ENCODE measurements at places on chromosomes 2 and 18.

GRCh38 chr2:190031969-190032618 lies 30.4 kb downstream of the MSTN start:
- DNase-seq: no peak

GRCh38 chr2:44955593-44956392 lies 14.3 kb downstream of the SIX3 start:
- peak; percentile 89 for DNase-seq

DNA sequence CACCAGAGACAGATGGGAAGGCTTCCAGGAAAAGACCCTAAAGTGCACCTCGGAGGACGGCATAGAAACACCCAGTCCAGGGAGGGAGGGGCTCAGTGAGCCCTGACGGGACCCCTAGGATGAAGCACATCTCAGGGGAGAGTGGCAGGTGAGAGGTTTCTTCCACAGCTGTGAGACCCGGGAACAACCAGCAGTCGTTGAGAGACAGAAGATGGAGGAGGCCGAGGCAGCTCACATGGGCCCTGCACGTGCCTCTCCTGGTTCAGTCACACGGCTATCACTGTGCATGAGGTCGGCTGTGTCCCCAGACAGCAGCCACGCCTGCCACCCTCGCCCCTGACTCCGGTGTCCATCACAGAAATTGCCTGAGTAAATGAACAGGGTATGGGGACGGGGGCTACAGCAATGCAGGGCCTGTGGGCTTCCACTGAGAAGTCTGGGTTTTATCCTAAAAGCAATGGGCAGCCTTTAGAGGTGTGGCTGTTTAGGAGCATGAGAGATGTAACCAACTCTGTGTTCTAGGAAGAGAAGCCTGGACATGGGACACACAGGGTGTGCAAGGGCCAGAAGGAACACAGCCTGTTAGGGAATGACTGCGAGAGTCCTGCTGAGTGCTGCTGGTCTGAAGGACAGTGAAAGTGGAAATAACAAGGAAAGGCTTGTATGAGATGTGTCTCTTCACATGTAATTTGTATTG lies 102.0 kb downstream of the TMEM18 start:
- no peak for DNase-seq

DNA sequence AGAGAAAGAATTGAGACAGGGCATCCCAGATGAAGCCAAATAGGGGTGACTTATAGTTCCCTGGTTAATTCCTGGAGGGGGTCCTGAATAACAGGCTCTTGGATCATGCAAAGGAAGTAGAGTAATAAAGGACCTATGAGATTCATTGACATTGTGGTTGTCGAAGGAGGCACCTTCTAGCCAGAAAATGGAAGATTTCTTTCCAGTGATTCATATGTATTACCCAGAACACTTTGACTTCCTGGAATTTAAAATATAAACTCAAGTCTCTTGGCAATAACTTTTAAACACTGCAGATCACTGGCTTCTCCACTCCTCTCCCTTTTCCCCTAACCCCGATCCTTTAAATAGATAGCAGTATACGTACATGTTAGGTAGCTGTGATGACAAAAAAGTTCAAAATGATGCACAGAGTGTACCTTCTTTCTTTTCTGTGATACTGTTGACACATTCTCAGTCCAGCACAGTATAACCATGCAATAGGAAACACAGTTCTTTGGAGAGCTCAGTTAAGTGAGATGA lies 211.8 kb downstream of the LTBP1 start:
- DNase-seq: no peak

GRCh38 chr2:8004250-8004681 lies 677.6 kb upstream of the ID2 start:
- peak; percentile 52 for DNase-seq

- DNase-seq: no peak
These were observed 29.9 kb upstream of the MGAT5 start for GRCh38 chr2:134224005-134224404.

GRCh38 chr18:27861539-27861938 lies 315.4 kb downstream of the CDH2 start:
- DNase-seq: no peak

GRCh38 chr2:100624536-100624935 lies 61.7 kb downstream of the PDCL3 start:
- no peak for DNase-seq

DNA sequence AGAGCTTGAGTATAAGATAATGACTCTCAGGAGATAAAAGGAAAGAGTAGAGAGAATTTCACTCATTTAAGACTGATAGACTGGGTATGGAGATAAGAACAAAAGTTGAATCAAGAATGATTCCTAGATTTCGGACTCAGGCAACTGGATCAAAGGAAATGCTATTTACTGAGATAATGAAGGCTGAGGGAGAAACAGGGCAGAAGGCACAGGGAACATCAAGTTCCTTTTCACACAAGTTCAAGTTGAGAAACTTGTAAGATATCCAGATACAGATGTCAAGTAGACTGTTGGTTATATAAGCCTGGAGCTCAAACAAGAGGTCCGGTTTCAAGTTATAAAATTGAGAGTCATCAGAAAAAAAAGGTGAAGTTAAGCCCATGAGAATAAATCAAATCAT lies 360.8 kb downstream of the TNS1 start:
- DNase-seq: no peak

GRCh38 chr2:124122340-124122739 lies 97.3 kb downstream of the CNTNAP5 start:
- DNase-seq: no peak

DNA sequence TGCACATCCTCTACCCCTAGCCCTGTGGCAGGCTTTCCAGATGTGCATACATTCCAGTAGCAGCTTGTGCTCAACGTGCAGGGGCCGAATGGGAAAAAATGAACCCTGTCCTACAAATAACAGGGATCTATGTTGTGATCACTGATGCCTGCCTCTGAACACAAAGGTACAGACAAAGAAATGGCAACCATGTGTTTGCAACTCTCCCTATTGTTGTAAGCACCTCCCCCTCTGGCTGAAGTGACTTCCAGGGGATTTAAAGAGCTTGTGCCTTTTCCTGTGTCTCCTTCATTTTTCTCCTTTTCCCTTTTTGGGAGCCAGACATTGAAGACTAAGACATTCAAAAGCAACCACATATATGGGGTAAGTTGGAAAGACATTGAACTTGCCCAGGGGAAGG lies 21.6 kb downstream of the ARHGAP25 start:
- DNase-seq: no peak

DNA sequence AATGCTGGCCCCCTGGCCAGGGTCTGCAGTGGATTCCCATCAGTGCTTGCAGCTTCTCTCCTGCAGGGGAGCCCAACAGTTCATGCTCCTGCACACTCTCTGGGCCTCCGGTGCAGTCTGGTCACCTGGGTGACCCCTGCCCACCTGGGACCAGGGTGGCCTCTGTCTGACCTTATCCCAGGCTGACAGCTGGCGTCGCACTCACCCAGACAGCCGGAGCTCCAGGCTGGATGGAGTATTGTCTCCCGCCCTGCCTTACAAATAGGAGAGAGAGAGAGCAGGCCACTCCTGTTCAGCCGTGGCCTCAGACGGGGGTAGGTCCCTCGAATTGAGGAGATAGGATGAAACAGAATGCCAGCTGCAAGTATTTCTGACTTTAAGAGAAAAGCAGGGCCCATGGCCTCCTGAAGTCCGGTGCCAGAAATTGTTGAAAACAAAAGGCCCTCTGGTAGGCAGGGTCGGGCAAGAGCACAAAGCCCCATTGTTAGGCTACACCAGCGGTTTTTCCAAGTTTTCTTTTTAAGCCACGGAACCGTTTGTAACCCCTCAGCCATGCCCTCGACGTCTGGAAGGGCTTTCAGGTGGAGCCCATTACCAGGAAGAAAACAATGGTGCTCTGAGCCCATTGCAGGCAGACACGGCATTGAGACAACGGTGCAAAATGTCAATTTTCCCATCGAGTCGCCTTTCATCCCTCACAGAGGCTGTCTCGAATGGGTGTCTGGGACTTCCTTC lies 258.4 kb downstream of the BCL11A start:
- no peak for DNase-seq

GRCh38 chr2:176582990-176583481 lies 313.8 kb downstream of the MTX2 start:
- no peak for DNase-seq

DNA sequence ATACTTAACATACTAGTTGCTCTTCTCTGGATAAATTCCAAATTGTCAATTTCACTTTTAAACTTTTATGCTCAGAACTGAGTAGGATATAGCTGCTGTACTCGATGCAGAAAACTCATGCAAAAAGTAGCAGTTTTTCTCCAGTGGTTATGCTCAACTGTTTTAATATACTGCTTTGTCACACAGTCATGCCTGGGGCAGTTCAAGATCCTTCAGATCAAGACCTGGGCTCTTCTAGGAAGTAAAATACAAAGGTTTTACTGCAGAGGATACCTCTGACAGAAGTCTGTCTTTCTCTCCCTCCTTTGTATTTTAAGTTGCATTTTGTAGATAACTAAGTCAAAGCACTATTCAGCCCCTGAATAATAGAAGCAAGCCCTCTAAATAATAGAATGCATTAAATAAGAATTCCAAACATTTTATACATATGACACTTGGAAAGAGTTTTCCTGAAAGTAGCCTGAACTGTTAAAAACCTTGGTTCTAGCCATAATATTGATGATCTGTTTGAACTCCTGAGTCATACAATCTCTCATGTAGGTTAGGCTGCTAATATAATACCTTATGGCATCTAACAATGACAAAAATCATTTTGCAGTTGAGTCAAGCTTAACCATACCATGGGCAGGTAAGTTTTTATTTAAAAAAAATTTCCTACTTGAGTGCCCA lies 183.3 kb upstream of the TRIB2 start:
- no peak for DNase-seq

DNA sequence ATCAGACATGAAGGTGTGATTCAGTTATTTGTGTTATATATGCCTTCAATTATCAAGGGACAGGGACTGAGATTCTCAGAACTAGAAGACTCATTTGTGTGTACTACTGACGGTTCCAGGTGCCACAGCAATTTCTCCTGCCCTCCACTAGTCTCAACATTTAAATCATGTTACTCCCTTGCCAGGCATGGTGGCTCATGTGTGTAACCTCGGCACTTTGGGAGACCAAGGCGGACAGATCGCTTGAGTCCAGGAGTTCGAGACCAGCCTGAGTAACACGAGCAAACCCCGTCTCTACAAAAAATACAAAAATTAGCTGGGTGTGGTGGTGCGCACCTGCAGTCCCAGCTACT lies 1.1 kb downstream of the CNDP2 start:
- no peak for DNase-seq

DNA sequence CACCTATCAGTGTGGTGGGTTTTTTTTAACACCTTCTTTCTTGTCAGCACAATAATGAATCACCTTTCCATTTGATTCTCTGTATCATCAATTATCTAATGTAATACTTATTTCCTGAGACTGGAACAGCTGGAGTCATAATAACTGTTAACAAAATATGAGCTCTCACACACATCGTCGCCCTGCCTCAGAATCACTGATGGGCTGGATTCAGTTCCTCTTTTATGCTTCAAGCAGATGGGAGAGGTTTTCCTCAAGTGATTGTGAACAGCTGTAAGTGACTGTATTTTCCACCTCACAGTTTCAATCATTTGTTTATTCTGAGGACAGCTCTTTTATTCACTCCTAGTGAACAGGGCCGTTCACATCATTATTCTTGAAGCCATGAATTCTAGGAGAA lies 330.2 kb downstream of the DSC3 start:
- DNase-seq: peak; percentile 12

- DNase-seq: no peak
These were observed 8.4 kb downstream of the KCNIP3 start for GRCh38 chr2:95305380-95306061.

GRCh38 chr2:65931056-65931455 lies 498.7 kb upstream of the SPRED2 start:
- DNase-seq: no peak

GRCh38 chr2:172806493-172806892 lies 70.8 kb downstream of the RAPGEF4 start:
- peak; percentile 36 for DNase-seq

GRCh38 chr2:128115921-128116623 lies 25.1 kb downstream of the UGGT1 start:
- DNase-seq: no peak

DNA sequence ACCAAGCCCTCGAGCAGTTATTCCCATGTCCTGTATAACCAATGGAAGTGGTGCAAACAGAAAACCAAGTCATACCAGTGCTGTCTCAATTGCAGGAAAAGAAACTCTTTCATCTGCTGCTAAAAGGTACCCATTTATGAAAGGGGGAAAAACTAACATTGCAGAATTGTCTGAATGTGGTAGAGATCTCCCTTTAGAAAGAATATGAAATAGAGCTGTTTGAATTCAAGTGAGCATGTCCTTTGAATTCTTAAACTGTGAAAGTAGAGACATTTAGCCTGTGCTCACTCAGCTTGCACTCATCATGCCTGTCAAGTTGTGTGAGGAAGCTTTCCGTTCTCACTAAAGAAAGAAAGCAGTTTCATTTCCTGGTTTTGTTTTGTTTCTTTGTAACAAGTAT lies 87.4 kb downstream of the EML4 start:
- DNase-seq: peak; percentile 12

DNA sequence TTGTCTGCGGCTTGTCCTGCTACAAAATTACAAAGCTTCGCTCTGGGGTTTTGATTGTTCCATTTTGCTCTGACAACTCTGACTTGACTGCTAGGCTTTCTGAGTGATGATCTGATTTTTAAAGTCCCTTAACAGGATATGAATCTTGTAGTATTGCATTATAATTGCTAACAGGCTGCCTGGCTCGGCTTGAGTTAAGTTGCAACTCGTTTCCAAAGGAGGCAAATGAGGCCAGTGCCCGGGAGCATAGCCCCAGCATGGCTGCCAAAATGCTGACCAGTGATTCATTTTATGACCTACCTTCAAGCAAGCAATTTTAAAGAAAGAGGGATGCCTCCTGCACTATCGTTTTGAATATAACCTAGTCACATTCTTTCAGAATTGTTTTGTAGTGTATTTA lies 135.4 kb downstream of the COL6A3 start:
- no peak for DNase-seq

DNA sequence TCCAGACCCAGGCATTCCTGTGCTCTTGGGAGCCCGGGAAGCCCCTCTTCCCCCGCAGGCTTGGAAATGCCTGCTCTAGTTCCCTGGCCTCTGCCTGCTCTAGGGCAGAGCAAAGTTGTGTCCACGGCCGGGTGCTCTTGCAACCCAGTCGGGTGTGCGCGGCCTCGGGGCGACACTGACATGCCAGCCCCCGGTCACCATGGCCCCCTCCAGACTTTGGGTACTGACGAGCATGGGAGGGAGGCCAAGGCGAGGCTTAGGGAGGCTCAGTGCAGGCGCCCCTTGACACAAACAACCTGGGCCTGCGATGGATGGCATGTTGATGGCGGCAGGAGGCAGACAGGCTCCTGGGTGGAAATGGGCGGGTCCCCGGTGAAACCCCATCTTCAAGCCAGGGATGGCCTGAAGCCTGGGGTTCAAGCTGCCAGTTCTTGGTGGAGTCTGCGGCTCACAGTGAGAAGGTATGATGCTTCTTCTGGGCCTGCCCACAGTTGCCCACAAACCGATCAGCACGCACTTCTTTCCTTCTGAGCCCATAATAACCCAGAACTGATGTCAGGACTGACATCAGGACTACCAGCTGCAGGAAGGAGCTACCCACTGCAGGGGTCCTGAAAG lies 689.9 kb downstream of the DSC3 start:
- DNase-seq: no peak

GRCh38 chr2:30177440-30177839 lies 30.6 kb downstream of the YPEL5 start:
- no peak for DNase-seq
